HFFc6 (cell line): ENCODE measurements at places on chromosomes 3 and 15.

DNA sequence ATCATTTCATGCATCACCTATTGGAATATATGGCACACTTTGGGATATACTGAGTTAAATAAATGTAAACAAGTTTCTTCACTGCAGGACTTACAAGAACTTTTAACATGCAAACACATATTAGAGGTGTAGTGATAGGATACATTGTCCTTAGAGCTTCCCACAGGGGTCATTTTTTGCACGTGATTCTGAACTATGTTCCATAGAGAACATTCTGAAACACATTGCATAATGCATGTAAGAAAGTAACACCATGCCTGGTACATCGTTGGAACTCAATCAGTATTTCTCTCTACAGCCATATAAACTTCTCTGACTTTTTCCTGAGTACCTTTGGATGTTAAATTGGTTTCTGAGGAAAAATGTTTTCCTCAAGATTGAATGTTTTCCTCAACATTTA lies 28.3 kb downstream of the MRAS start:
- no peak for DNase-seq

DNA sequence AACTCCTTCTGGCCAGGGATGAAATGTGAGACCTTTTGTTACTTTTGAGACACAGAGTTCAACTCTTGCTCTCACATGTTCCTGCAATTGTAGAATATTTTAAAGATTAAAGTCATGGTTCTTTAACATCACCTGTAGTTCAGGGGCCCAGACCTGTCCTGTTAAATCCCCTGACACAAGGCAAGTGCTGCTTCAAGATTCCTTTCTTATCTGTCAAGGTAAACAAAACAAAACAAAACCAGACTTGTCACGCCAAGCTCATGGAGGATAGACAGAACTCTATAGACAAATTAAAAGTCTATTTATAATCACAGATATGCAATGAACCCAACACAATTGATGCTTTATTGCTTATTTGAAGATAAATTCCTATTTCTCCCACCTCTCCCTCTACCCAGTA lies 48.6 kb upstream of the NEDD4 start:
- no peak for DNase-seq

DNA sequence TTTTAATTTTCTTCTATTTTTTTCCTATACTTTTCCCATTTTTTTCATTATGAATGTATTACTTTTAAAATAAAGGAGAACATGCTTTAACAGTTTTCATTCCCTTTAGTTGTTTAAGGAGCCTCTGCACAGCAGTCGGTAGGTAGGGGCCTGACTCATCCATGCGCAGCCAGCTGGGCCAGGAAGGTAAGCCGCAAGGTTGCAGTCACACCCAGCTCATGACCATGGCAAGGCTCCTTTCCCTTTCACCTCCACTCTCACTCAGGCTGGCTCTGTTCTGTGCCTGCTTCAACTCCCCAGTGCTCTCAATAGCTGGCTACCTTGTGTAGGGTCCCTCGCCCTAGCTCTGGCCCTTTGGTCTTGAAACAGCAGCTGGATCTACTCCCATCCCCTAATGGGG lies 17.4 kb upstream of the ANKRD34C start:
- DNase-seq: no peak

DNA sequence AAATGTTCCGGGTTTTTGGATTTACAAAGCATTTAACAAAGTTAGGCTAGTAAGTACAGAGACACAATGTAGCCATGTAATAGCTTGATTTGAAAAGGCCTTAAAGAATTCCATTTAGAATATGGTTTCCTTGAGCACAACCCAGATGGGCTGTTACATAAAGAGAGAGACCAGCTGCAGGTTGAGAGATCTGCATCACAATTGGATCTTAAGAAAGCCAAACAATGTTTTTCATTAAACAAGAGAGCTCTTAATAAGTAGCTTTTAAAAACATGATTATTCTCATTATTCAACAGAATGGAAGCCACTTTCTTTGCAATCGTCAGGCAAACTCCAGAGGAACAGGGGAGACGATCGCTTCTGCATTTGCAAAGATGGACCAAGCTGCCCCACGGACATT lies 300.3 kb downstream of the OCA2 start:
- DNase-seq: no peak

DNA sequence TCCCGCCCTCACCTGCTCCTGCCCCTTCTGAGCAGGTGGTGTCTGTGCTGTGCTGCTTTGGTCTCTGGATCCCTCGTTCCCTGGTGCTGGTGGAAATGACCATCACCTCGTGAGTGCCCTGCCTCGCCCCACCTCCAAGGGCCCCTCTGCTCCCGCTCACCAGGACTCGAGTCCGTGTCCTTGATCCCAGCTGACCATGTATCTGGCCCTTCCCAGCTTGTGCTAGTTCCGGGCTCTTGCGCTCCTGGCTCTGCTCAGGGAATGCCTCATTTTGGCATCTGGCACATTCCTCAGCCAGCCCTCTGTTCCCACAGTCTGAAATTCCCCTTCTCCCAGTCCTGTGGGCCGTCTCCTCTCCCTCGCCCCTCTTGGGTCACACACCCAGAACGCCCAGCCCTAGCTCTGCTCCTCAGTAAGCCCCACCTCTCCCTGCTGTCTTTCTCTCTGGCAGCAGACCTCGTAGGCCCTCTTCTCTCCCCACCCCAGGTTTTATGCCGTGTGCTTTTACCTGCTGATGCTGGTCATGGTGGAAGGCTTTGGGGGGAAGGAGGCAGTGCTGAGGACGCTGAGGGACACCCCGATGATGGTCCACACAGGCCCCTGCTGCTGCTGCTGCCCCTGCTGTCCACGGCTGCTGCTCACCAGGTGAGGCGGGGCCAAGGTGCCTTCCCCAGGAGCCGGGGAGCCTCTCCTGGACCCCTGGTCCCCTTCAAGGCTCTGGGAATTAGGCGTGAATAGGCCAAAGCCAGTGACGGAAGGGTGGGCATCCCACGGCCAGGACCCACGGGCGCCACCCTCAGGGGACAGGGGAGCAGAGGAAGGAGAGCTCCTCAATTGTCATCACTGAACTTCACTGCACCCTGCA lies 11.5 kb downstream of the SLC51A start:
- no peak for DNase-seq

DNA sequence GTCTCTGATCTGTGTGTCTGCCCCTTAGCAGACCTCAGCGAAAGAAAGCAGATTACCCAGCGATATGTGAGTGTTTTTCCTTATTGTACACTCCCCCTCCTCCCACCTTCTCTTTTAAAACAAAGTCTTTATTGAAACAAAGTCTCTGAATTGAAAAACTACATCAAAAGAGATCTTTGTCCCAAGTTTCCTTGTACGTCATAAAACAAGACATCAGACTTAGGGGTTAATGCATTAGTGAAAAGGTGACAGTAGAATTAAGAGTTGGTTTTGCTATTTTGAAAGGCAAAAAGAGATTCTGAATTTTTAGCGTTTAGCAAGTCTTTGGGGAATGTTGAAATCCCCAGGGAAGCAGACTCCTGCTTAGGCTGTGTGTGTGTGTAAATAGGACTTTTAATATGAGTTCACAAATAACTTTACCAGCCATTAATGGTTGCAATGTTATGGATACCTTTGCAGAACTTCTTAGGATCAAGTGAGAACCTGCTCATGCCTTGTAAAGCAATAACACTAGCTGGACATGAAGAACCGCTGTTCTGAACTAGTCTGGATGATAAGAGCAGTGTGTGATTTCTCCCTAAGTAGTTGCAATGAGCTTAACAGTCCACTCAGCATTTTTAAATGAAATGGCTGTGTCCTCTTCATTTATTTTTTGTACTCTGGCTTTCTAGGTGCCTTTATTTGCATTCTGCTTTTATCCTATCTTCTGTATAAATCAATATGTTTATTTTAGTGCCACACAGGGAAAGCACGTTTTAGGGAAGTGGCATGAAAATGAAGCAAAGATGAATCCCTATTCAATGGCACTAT lies 136.6 kb downstream of the MCTP2 start:
- no peak for DNase-seq

GRCh38 chr15:26069231-26069641 lies 206.1 kb upstream of the ATP10A start:
- no peak for DNase-seq

DNA sequence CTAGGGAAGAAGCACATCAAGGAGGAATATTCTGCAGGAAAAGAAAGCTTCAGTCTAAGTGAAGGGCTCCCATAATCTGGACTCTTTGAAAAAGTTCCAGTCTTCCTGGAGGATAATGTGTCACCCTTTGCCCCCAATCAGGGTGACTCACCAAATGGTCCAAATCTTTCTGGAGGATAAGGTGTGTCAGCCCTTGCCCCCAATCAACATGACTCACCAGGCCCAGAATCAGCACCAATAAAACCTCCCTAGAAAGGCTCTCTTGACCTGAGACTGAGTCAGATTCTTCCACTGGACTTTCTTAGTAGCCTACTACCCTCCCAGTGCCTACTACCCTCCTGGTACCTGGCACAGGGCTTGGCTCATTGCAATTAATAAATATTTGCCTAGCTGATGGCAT lies 9.5 kb upstream of the ARL14 start:
- DNase-seq: peak; percentile 79

DNA sequence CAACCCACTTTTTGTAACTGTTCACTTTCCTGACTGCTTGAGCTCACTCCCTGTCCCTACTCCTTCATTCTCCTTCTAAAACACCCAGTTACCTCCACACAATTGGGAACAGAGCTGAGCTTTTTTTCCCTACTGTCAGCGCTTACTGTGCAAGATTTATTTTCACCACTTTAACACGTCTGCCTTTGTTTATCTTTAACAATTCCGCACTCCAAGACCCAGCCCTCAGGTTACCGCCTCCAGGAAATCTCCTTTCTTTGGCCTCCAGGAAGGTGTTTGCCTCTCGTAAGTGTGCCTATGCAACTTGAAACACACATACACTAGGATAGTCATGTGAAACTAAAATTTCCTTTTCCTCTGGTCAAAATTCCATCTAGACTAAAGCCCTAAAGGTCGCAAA lies 271.9 kb upstream of the TPRG1 start:
- DNase-seq: no peak

GRCh38 chr3:151168269-151169094 lies 34.5 kb downstream of the GPR171 start:
- peak; percentile 53 for DNase-seq

- no peak for DNase-seq
Observed at GRCh38 chr3:43791246-43791645, 100.5 kb downstream of the ABHD5 start.

DNA sequence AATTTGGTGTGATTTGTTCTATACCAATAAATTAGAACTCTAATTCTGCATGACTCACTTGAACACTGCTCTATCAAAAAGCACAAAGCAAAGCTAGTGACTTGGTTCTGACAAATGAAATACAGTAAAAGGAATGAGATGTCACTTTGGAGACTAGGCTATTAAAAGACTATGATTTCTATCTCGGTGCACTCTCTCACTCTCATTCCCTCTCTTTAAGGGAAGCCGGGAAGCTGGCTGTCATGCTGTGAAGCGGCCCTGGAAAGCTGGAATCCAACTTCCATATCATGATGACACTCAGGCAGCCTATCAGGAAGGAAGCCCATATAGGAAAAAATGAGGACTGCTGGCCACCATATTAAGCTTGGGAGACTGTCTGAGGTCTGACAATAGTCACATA lies 590.1 kb upstream of the CBLB start:
- DNase-seq: no peak

DNA sequence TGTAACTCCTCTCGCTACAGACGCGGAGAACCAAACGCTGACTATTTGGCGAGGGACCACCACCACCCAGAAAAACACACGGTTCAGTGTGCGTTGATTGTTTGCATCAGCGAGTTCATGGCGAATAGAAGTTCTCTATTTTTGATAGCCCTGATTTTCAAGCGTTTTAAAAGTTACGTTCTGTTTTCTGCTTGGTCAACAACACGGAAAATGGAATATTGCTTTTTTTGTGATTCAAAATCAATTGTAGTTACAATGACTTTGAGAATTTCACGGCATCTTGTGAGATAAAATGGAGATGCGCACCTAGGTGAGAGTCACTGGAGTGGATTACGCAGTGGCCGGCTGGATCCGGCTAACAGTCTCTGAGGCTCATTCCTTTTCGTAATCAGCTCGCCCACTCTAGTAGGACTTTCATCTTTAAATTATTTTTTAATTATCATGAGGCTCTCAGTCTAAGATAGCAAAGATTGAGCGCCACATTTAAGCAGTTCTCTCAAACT lies 54.8 kb downstream of the CCDC54 start:
- DNase-seq: no peak

DNA sequence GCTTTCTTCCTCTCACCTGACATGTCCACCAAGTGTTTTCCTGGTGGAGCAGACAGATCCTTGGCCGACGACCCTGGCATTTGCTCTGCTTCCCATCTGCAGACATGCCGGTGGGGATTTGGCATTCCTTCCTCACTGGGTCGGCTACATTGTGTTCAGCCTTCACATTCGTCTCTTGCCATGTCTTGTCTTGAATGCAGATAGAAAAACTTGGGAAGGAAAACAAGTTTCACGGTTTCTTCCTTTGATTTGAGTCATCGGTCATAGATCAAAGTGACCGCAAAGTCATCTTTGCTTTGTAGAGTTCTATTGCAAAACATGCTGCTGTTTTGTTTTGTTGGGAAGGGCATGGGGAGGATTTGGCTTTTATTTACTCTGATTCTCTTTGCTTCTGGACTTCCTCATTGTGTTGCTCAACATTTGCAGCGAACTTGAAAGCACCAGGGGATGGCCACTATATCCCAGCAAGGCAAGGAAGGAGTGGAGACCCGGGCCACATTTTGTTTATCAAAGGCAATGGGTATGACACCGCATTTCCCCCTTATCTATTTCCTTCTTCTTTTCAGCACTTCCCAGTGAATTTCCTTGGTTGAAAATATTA lies 321.3 kb downstream of the CACNA2D3 start:
- DNase-seq: no peak

GRCh38 chr15:35562641-35563040 lies 16.7 kb upstream of the DPH6 start:
- no peak for DNase-seq

GRCh38 chr3:188244395-188244861 lies 90.5 kb downstream of the LPP start:
- DNase-seq: peak; percentile 82

DNA sequence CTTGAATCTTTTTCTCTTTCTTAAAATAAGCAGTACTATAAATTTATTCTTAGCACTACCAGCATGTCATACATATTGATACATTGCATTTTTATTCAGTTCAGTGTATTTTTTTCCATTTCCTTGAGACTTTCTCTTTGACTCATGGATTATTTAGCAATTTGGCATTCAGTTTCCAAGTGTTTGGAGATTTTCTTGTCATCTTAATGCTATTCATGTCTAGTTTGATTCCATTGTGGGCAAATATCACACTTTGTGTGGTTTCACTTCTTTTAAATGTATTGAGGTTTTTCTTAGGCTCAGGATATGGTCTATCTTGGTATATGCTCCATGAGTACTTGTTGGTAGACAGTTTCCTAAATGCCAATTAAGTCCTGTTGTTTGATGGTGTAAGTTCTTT lies 99.5 kb downstream of the CHRNA7 start:
- DNase-seq: no peak

DNA sequence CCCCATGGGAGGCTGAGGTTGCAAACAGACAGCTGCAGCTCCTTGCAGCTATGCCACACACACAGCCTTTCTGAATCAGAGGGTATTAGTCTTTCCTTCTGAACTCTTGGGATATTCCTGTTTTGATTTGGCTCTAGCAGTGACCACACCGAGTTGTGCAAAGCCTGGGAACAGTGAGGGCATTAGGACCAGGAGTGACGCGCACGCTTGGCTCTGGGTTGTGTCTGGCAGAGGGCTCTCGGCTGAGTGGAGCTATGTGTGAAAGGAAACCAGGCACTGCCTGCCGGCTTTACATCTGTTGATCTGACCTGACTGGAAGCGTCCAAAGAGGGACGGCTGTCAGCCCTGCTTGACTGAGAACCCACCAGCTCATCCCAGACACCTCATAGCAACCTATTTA lies at the start of gene GALNT15:
Gene GALNT15, plus strand, starts transcription at position 292 of the 400 bp plus-strand sequence. CDS start 472 bp downstream, outside the sequence.
- DNase-seq: peak; percentile 94
